ENCODE measurements at places on chromosomes 1 and 21.
A peak's percentile ranks its signal among the peaks of the same experiment; 100 is the strongest.

GRCh38 chr1:153688276-153688675 lies 9.8 kb downstream of the NPR1 start:
- DNase-seq = no peak

DNA sequence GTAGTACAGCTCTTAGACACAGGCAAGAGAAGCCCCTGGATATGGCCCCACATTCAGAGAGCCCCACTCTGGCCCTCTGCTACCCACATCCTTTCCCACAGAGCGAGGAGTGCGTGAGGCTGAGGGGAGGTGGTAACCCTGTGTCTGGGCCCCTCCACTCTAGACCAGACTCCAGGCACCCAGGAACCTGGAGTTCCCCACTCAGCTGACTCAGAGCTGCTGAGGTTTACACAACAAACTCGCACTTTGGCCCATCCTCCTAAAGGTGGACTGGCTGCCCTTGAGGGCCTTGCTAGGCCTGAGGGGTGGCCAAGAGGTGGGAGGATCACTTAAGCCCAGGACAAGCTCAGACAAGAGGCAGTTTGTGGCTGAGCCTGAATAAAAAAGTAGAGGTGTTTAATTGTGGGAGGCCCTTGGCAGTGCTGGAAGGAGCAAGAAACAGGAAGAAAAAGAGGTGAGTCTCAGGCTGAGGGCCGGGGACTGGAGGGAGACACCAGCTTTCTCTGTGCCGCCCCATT lies 10.7 kb downstream of the MR1 start:
- no peak for DNase-seq

GRCh38 chr1:64480999-64481772 lies 11.3 kb downstream of the CACHD1 start:
- DNase-seq = no peak

- no peak for DNase-seq
Measured at GRCh38 chr21:42117967-42118780, 47.1 kb downstream of the UMODL1 start.

GRCh38 chr1:167533851-167534300 lies 15.5 kb upstream of the CD247 start:
- DNase-seq = peak; percentile 52

DNA sequence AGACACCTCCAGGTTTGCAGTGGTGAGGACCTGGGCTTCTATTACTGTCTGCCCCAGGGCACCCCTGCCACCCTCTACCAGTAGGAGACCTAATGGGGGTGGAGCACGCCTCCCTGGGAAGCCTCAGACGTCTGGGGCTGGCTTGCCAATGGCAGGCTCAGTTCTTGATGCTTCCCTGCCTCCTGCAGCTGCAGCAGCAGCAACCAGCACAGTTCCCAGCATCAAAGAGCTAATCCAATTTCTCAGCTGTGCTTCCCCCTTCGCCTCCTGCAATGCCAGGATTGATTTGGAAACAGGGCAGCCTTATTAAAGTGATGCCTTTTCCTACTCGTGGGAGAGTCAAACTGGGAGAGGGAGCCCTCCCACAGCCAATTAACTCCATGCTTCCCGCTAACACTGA lies 8.2 kb downstream of the SYT2 start:
- no peak for DNase-seq

- DNase-seq = no peak
Measured at GRCh38 chr1:65764052-65764451, 28.6 kb upstream of the PDE4B start.

- DNase-seq = no peak
Measured at GRCh38 chr1:211531194-211532087, 39.5 kb upstream of the RD3 start.

DNA sequence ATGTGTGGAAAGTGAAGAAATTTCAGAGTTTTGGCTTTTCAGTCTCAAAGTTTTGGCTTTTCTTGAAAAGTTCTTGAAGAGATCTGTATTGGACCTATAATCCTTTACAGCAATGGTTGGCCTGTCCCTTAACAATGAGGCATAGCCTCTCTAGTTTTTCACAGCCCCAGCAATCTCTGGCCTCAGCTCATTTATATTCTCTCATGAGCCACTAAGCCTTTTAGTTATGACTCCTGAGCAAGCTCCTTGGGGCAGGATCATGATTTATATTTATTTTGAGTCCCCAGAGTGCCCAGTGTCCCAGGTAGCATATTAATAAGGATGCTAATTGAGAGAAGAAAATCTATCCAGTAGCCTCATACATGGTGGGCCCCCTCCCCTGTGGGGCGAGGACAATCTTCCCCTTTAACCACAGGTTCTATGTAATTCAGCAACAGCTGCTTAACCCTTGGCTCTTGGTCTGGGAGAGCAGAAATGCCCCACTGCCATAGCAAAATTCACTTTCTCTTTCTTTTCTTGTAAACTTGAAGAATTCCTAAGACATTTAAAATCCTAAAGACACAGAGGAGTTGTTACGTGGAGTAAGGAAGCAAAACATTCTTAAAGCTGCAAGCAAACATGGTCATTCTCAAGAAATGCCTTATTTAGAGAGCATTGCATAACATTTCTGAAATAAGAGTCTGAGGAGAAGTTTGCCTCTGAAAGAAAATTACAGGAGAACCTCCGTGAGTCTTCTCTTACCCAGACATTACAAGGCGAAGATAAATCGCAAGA lies 6.3 kb downstream of the NGF start:
- DNase-seq = no peak

DNA sequence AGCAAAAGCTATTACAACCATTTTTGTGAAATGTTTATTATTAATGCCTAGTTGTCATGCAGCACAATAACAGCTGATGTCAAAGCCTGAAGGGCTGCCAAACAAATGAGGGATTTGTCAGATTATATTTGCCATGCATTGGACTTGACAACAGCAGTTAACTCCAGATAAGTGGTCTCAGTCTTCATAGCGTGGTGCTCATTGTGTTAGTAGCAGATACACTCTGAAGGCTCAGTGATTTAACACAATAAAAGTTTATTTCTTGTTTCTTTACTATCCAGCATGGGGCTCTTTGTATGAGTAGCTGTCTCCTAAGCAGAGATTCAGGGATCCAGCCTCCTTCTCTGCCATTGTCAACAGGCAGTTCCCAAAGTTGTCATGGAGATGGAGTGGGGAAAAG lies 76.0 kb upstream of the PTGFRN start:
- DNase-seq = no peak

DNA sequence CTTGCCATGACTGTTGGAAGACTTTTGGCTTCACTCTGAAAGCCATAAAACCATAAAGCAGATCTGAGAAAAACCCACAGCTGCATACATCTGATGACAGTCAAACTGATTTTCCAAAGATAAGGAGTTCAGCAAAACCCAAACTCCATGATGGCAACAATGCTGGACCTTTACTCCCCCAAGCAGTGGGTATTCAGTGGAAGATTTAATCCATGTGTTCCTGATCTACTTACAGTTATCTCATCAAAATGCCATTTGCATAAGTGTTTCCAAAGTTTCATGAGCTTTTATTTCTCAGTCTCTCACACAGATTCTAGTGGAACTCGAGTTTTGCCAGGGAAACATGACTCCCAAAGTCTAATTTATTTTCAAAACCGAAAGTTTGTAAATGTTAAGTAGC lies 184.9 kb downstream of the ZC3H11B start:
- no peak for DNase-seq

- DNase-seq = peak; percentile 61
Measured at GRCh38 chr1:208374391-208374941, 130.3 kb upstream of the PLXNA2 start.

DNA sequence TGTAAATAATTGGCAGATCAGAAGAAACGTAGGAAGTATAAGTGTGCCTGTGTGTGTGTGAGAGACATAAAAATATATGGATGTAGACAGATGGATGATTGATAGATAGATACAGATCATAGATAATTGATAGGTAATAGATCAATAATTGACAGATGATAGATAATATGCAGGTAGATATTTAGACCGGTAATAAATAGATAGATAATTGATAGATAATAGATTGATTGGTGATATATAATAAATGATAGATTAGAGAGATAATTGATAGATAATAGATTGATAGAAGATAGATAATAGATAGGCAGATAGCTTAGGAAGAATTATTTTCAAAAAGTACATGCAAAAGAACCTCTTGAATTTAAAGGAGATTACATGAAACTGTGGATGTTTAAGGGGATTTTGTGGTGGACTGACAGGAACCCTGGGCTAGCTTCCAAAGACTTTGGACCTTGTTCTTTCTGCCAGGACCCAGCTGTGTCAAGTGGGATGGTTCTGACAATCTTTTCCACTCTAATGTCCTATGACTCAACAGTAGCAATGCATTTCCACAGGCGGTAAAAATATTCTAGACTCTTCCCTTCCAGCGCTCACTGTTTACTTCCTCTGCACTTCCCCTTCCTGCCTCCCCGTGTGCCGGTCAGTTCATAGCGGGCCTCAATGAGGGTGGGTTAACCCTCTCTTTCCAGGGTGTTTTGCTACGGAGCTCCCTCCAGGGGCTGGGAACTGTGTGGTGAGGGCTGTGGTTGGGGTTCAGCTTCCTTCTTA lies 39.4 kb downstream of the KCNJ15 start:
- DNase-seq = no peak

GRCh38 chr1:36497207-36497606 lies 14.5 kb upstream of the CSF3R start:
- no peak for DNase-seq

- no peak for DNase-seq
Measured at GRCh38 chr1:159468321-159468720, 28.8 kb downstream of the OR10J1 start.

DNA sequence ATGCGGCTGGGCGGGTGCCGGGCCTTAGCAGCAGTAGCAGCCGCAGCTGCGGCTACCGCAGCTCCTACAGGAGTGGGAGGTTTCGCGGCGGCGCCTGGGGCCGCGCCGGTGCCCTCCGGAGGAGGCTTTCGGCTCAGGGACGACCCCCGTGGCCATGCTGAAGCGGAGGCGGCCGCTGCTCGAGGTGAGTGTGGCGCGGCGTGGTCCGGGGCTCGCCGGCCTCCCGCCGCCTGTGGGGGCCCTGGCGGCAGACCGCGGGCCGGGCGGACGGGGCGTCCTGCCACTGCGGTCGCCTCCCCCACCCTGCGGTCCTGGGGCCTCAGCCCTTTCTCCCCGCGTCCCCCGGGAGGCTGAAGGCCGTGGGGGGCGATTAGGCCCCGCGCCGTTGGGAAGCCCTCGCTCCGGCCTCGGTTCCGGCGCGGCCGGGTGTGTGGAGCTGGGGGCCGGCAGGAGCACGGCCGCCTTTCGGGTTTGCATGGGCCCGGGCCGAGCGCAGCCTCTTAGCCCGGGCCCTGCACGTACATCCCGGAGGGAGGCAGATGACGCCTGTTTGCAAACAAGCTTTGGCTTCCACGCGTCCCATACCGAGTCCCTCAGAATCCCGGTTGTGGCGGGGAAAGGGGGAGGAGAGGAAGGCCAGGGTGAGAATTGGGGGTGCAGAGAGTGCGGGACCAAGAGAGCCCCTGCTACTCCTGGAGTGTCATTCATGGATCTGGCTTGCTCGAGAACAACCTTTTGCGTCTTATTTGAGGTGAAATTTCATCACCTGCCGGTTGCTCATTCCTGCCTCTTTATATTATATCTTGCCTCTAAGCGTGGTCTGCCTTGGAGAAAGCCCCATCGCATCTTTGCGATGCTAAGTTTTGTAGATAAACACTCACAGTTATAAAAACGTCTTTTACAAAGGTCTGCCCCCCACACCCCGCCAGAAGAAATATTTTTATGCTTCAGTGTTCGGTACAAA lies 613 bp downstream of the ZFYVE9 start:
- peak; percentile 41 for DNase-seq

GRCh38 chr1:43171312-43171875 lies 696 bp downstream of the EBNA1BP2 start:
- no peak for DNase-seq

DNA sequence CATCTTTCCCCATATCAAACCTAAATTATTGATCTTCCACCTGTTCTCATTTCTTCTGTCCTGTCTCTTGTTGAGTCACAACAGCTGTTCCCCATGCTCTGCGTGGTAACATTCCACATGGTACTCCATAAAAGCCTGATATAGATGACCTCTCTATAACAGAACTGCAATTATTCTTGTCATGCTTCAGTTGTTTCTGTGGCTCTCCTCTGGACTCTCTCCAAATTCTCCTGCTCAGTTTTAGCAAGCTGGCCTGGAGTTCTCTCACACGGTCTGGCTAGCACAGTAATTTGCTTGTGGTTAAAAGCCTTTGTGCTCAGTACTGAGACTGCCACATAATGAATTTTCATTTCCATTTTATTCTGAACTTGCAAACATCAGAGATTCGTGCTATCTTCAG lies 10.6 kb upstream of the LRRC39 start:
- peak; percentile 50 for DNase-seq

GRCh38 chr1:44377925-44378784 lies 23.1 kb upstream of the ERI3 start:
- DNase-seq = peak; percentile 35

DNA sequence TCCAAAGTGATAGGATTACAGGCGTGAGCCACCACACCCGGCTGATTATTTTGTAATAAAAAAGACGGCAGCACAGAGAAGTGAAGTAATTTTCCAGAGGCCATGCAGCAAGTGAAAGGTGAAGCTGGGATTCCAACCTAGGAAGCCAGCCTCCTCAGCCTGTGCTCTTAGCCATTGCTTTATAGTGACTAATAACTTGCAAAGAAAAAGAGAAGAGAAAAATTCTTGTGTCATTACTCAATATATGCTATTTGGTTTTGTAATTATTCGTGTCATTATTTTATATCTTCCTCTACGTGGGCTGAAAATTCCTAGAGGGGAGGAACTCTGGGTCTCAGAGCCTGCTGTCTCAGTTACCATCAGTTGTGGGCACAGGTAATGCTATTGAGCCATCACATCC lies 1.6 kb upstream of the IER5 start:
- DNase-seq = no peak

All from brain microvascular endothelial cell (primary cell).